ENCODE measurements at places on chromosomes 3 and 15.

DNA sequence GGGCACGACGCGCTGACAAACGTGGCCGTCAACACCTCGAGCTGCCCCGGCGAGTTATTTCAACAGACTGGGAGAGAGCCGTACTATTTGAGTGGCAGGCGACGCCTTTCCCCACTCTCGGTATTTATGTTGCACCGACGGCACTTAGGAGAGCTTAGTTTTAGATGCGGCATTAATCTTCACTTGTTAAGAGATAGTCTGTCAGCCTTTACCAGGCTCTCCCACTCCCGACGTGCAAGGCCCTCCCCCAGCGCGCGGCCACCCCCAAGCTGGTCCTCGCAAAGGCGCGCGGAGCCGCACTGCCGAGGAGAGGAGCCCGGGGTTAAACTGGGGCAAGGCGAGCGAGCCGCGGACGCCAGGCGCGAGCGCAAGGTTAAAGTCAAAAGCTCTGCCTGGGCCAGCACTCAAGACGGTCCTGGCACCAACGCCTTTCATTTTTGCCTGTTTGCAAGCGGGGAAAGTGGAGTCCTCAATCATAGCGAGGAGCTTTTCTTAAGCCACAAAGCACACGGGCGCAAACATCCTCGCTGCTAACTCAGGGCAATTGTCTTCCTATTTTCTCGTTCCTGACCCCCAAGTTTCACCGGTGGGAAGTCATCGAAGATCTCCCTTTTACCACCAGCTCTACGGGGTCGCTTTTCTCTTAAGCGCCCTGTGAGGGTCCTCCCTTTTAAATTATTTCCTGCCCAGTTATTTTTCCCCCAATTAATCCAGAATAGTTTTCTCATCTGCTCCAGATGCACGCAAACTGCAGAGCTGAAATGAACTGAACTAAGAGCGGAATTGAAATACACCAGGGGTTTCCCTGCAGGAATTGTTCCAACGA is 86.6 kb downstream of the NR2F2 start:
- peak; percentile 19 for DNase-seq

- no peak for DNase-seq
Observed at GRCh38 chr3:154338570-154338969, 14.3 kb upstream of the DHX36 start.

GRCh38 chr15:92623435-92623834 is 32.1 kb downstream of the FAM174B start:
- DNase-seq, result no peak

- DNase-seq, result peak; percentile 54
Observed at GRCh38 chr15:65077981-65078352, 1.4 kb downstream of the KBTBD13 start.

All from HL-60 (cell line).